NCI-H187 (cell line): ENCODE measurements at places on chromosomes 7 and 10.

GRCh38 chr7:151745706-151746105 is 131.2 kb downstream of the PRKAG2 start:
- DNase-seq = no peak

- DNase-seq = no peak
Observed at GRCh38 chr7:112080441-112080840, 125.8 kb downstream of the DOCK4 start.

- DNase-seq = no peak
Observed at GRCh38 chr10:72310241-72310633, 36.5 kb downstream of the DDIT4 start.

DNA sequence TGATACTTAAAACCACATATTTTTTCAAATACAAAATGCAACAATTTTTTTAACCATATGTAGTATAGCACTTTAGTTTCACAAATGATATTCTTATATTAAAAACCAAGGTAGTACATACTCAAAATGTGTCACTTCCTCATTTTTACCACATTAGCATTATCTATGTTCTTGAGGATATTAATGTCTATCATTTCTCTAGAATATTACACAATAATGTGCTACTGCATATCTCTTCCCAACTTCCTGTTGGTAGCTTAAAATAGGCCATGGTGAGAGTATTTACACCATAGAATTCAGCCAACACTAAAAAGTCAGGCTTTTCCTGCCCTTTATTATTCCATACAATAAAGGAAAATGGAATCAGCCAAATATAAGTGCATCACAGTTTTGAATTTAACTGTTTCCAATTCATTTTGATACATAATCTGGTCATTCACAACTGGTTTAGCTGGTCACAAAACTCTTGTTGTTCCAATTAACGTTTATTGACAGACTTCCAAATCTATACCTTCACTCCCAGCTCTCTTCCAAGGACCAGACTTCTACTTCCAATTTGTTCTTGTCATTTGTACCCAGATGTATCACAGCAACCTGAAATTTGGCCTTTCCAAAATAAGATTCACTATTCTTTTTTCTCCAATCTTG is 20.0 kb upstream of the LRRC17 start:
- DNase-seq = no peak

- DNase-seq = no peak
Observed at GRCh38 chr7:123715198-123715597, 33.6 kb downstream of the WASL start.
